Hepatic stellate cell (primary cell): ENCODE measurements at places on chromosomes 4 and X.

GRCh38 chr4:8866828-8867623 is 4.6 kb downstream of the HMX1 start:
- no peak for DNase-seq

GRCh38 chr4:86706923-86707597 is 112.9 kb downstream of the PTPN13 start:
- no peak for DNase-seq

- DNase-seq: no peak
Measured at GRCh38 chr4:120672558-120673147, 249.9 kb downstream of the PRDM5 start.

- DNase-seq: no peak
Measured at GRCh38 chr4:26028133-26028792, 114.2 kb downstream of the SMIM20 start.

DNA sequence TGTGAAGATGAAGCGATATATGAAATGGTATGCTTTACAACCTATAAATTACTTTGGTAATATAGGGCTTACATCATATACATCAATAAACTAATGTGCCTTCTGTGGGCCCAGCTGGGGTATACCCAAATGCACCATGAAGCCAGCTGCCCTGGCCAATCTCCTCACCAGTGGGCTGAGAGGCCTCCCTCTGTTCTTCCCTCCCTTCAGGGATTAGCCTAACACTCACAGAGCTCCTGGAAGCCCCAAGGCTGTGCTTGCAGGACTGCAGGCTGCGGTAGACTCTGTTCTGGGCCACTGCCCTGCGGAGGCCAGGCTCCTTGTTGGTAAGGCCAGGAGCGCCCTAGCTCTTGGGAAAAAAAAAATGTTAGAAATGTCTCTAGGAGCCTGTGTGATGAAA is 33.9 kb downstream of the PAGE1 start:
- no peak for DNase-seq
